ENCODE measurements at places on chromosomes 16 and 17. TPM values are rescaled to one million over a fixed set of nuclear protein-coding genes. Genes with fewer than 3 reads are reported as not detected.

GRCh38 chr16:85519540-85520231 lies 93.4 kb upstream of the GSE1 start:
- no peak for DNase-seq

DNA sequence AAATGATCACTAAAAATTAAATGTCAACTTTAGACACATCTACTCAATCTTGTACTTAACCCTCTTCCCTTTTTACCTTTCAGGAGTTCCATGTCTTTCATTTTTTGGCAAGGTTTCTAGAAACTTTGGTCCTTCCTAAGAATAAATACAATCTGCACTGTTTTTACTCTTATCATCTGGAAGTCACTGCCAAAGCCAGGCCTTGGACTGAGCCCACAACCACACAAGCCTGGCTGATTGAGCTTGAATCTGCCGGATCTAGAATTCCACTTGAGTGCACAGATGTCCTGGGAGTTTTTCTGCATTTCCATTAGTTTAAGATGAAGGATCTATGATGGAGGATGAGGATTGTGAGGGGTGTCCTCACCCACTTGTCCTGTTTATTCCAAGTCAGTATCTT lies 126.1 kb downstream of the VPS53 start:
- no peak for DNase-seq

GRCh38 chr17:49551221-49552069 lies 24.2 kb upstream of the NXPH3 start:
- no peak for DNase-seq

CRYBA1 gene
- not detected for total RNA-seq

DNA sequence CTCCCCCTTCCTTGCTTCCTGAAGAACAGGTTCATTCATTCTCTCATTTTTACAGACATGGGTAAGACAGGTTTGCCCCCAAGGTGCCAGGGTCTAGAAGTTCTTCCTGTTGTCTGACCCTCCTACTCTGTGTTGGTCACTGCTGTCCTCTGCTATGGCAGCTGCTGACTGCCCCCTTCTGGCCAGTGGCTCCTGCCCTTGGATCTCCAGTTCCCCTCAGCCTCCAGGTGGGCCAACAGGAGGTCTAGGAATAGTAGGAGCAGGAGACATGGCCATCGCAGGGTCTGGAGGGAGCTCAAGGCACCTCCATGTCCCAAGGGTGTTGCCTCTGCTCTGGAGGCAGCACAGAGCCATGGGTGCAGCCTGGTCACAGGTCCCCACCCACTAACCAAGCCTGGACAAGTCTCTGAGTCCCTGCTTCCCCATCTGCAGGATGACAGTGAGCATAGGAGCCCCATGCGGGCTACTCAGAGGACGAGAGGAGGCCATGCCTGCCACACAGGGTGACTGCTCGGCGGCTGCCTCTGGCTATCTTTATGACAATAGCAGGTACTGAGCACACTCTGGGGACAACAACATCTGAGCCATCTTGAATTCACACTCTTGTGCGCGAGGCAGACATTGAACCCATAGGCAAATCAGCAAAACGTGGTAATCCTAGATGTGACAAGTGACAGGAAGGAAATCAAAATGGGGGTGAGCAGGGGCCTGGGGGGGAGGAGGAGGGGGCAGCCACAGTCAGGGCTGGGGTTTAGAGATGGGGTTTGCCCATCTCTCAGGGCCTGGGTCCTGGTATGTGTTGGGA lies 27.0 kb upstream of the NXPH3 start:
- peak; percentile 78 for DNase-seq

CDYL2 gene
- 2.9 TPM for total RNA-seq

DNA sequence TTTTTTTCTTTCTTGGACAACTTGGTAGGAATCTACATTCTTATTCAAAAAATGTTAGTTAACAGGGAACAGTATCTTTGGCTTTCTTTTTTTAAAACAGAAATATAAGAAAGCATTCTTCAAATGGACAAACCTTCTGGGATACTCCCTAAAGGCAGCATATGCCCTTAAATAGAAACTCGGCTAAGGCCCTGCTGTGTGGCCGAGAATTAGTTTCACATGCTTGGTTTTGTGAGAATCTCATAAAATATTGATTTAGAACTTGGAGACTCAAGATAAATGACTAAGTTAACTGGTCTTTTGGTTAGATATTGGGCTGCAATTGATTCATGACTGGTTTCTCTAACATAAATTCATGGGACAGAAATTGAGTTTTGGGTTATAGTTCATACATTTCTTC lies 359.9 kb upstream of the XYLT1 start:
- no peak for DNase-seq

Measured in left ventricle myocardium superior (tissue), 1 donor.